ENCODE measurements at places on chromosomes 7 and 10.

DNA sequence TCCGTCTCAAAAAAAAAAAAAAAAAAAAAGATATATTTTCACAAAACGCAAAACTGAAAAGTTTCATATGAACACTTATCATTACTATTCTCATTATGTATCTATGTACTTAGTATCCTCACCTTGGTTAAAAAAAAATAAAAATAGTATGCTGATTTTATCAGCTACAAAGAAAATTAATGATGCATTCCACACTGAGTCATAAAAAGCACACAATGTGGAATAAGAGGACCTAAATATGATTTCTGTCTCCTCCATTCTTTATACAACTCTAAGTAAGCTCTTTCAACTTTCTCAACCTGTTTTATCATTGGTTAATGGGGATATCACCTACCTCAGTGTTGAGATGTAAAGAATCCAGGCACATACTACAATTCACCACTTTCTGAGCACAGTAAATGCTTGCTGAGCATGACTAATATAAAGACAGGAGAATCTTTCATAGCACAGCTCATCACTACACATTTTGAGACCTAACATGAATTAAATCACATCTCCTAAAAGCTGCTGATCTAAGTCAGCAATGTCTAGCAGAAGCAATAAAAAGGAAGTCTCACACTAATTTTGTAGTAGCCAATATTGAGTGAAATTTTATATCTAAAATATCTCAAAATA is 2.7 kb downstream of the SNX13 start:
- H3K27ac ChIP-seq: no peak overlapping the region
- peaks cover 9% of the 10 kb centered on the region for H3K27me3 ChIP-seq
- H3K4me1 ChIP-seq: peaks cover 50% of the 10 kb centered on the region

DNA sequence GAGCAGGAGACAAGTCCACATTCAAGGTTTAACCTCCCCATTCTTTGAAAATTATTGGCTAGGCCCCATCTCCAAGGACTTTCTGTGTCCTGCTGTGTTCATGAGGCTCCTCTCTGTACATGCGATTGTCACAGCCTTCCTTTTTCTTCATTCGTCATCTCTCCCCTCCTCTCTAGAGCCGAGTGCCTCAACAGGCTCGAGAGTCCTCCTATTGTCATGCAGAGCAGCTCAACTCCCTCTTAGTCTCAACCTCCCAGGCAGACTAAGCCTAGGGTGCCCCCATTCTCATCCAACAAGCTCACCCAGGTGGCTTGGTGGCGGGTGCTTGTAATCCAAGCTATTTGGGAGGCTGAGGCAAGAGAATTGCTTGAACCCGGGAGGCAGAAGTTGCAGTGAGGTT is 35.1 kb upstream of the SAMD8 start:
- H3K27ac ChIP-seq: no peak overlapping the region
- peaks cover 45% of the 10 kb centered on the region for H3K4me1 ChIP-seq
- peaks cover 40% of the 10 kb centered on the region for H3K27me3 ChIP-seq
- no peak overlapping the region for H3K4me3 ChIP-seq
- DNase-seq: no peak

- peaks cover 18% of the 10 kb centered on the region for H3K27me3 ChIP-seq
- H3K4me3 ChIP-seq: no peak overlapping the region
- peaks cover 24% of the 10 kb centered on the region for H3K4me1 ChIP-seq
Measured at GRCh38 chr7:106050746-106051117, 61.4 kb downstream of the SYPL1 start.

DNA sequence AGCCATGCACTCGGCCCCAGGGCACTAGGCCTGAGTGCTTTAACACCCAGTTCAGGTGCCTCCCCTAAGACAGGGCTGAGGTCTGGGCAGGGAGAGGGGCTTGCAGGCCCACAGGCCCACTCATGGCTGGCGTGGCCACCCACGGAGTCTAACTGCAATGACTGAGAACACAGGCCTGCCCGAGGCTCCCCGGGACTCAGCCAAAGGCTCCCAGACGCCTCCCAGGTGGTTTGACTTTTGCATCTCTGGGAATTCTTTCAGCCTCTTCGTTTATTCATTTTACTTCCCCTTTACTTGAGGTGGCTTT is 37.3 kb downstream of the PTPRN2 start:
- peaks cover 5% of the 10 kb centered on the region for H3K27me3 ChIP-seq
- H3K36me3 ChIP-seq: no peaks in the 10 kb centered on the region
- H3K27ac ChIP-seq: peak overlapping the region; percentile 27
- peaks cover 15% of the 10 kb centered on the region for H3K4me1 ChIP-seq

DNA sequence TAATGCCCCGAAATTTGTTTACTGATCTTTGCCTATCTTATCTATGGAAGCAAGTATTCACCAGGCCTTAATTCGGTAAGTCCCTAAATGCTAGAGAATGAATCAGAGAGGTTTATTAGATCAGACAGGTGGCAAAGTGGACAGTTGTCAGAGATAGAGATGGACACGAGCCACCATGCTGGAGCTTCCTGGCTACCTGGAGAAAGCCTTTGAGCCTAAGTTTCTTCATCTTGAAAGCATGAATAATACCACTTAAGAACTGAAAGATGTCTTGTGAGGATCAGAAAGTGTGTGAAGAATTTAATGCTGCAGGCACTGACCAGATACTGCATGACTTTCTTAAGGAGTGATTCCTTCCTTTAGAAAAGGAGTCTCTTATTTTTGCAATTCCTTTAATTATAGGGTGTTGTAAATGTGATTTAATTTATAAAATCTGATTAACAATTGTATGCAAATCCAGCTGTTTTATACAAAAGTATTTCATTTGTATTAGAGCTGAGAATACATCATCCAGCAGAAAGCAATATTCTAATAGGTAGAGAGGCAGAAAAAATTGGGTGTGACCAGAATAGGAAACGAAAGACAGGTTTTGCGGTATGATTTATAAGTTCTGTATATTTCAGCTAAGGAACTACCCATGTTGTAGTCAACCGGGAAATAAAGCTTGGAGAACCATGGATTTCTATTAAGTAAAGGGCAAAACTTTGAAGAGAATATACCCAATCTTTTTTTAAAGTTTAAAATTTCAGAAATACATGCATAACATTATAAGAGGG is 82.7 kb downstream of the SMURF1 start:
- H3K4me3 ChIP-seq: no peak overlapping the region
- DNase-seq: no peak
- H3K27me3 ChIP-seq: no peaks in the 10 kb centered on the region
- H3K4me1 ChIP-seq: no peaks in the 10 kb centered on the region
- no peak overlapping the region for H3K27ac ChIP-seq

DNA sequence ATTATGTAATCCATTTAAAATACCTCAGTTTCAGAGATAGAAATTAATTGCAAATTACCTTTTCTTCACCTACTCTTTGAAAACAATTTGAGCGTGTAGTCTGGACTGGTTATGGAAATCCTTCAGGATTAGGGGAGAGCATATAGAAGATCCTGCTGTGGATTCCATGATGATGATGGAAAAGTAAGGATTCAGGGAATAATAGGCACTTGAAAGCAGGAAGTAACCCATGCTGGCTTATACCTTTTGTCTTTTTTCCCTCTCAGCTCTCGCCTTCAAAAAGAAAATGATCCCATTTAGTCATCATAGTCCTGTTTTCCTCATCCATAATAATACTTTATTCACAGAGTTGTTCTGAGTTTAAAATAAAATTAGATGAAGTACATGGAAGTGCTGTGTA is 4.4 kb downstream of the HBP1 start:
- H3K4me1 ChIP-seq: peaks cover 23% of the 10 kb centered on the region
- no peak for DNase-seq
- no peak overlapping the region for H3K4me3 ChIP-seq
- no peaks in the 10 kb centered on the region for H3K27me3 ChIP-seq
- H3K36me3 ChIP-seq: peaks cover 14% of the 10 kb centered on the region

- H3K27me3 ChIP-seq: peaks cover 4% of the 10 kb centered on the region
- H3K36me3 ChIP-seq: no peaks in the 10 kb centered on the region
- H3K27ac ChIP-seq: no peak overlapping the region
- H3K4me1 ChIP-seq: no peaks in the 10 kb centered on the region
- no peak for DNase-seq
Measured at GRCh38 chr7:34486371-34486770, 171.6 kb upstream of the NPSR1 start.

- H3K36me3 ChIP-seq: no peaks in the 10 kb centered on the region
- H3K4me3 ChIP-seq: no peak overlapping the region
- DNase-seq: no peak
- peaks cover 6% of the 10 kb centered on the region for H3K4me1 ChIP-seq
Measured at GRCh38 chr10:18079665-18080295, 60.4 kb upstream of the CACNB2 start.

GRCh38 chr10:61993711-61994401 is 92.4 kb downstream of the ARID5B start:
- no peaks in the 10 kb centered on the region for H3K27me3 ChIP-seq
- H3K4me1 ChIP-seq: peaks cover 21% of the 10 kb centered on the region
- peaks cover 36% of the 10 kb centered on the region for H3K36me3 ChIP-seq
- DNase-seq: no peak
- H3K4me3 ChIP-seq: no peak overlapping the region

DNA sequence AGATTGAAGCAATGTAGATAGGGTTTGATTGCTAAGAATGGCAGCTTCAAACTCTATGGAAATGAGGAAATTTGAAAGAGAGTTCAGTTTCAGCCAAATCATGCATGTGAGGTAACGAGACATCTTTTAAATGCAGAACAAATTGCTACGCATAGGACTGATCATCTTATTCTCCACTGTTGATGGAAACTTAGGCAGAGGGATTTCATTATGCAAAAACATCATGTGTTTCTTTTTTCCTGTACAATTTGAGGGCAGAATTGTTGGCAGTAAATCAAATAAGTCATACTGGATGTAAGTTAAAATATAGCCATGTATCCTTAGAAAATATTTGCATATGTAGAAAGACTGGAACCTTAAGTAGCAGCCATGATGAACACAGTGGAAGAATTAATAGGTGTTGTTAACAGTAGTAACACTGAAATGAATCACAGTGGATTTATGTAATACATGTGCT is 327.4 kb downstream of the CDK14 start:
- H3K4me3 ChIP-seq: no peak overlapping the region
- no peaks in the 10 kb centered on the region for H3K4me1 ChIP-seq
- H3K27me3 ChIP-seq: no peaks in the 10 kb centered on the region

DNA sequence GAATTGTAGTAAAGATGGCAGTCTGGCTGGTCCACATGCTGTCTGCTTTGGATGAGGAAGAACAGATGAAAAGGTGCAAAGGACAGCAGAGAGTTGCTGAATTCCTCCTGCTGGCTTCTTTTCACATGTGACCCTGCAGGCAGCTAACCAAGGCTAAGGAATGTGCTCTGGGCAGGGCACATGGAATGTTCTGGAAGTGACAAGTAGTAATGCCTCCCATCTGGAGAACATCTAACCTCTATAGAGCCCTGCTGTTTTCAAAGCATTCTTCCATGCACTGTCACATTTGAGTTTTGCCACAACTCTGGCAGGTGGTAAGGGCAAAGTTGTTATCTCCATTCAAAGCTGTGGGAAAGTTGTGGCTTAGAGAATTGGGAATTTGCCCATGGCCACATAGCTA is 208.8 kb downstream of the STK31 start:
- H3K36me3 ChIP-seq: no peaks in the 10 kb centered on the region
- no peaks in the 10 kb centered on the region for H3K4me1 ChIP-seq
- H3K4me3 ChIP-seq: no peak overlapping the region
- DNase-seq: no peak

GRCh38 chr7:17101207-17101696 is 197.2 kb upstream of the AHR start:
- H3K4me1 ChIP-seq: peaks cover 11% of the 10 kb centered on the region
- no peak for DNase-seq
- peaks cover 8% of the 10 kb centered on the region for H3K27me3 ChIP-seq
- H3K27ac ChIP-seq: no peak overlapping the region
- H3K36me3 ChIP-seq: no peaks in the 10 kb centered on the region
- no peak overlapping the region for H3K4me3 ChIP-seq

- no peak for DNase-seq
- H3K27me3 ChIP-seq: peaks cover 3% of the 10 kb centered on the region
- H3K4me1 ChIP-seq: no peaks in the 10 kb centered on the region
- H3K36me3 ChIP-seq: no peaks in the 10 kb centered on the region
- H3K27ac ChIP-seq: no peak overlapping the region
Measured at GRCh38 chr7:17159500-17160037, 138.9 kb upstream of the AHR start.

- no peaks in the 10 kb centered on the region for H3K27me3 ChIP-seq
- no peak overlapping the region for H3K27ac ChIP-seq
- peaks cover 27% of the 10 kb centered on the region for H3K36me3 ChIP-seq
- peaks cover 17% of the 10 kb centered on the region for H3K4me1 ChIP-seq
Measured at GRCh38 chr10:75127471-75127870, 16.0 kb downstream of the SAMD8 start.

GRCh38 chr7:43465581-43466554 is 117.0 kb upstream of the STK17A start:
- no peak overlapping the region for H3K4me3 ChIP-seq
- H3K4me1 ChIP-seq: peaks cover 34% of the 10 kb centered on the region
- H3K36me3 ChIP-seq: no peaks in the 10 kb centered on the region
- no peak for DNase-seq

DNA sequence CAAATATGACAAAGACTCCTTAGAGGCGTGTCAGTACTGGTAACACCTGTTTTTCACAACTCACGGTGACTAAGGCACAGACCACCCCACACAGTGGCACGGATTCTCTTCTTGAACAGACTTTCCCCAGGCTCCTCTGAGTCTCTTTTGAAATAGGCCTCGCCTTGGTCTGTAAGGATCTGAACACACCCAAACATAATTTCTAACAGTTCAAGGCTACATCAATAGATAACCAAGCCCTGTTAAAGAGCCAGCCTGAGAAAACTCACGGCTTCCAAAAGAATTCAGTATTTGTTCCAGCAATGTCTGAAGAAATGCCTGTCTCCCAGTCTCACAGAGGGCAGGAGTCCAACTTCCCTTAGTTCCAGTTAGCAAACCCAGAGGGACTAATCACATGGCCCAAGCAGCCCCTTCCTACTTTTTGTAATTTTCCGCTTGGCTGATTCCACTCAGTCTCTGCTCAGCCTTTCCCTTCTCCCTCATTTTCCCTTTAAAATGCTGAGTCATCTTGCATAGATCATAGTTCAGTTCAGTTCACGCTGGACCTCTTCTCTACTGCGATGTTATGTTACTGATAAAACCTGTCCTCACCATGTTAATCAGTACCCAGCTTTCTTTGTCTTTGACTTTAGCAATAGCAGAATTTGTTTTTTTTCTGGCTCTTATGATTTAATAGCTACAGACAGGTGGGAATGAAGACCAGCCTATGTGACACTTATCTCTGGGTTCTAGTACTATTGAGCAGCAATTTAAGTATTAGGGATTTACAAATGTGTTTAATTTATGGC is 22.6 kb upstream of the AKR1C3 start:
- H3K4me3 ChIP-seq: peak overlapping the region; percentile 2
- no peak for DNase-seq

GRCh38 chr10:48809261-48809660 is 124.6 kb downstream of the WDFY4 start:
- no peak for DNase-seq
- no peak overlapping the region for H3K4me3 ChIP-seq
- peaks cover 14% of the 10 kb centered on the region for H3K27me3 ChIP-seq
- H3K36me3 ChIP-seq: no peaks in the 10 kb centered on the region
- no peak overlapping the region for H3K27ac ChIP-seq

DNA sequence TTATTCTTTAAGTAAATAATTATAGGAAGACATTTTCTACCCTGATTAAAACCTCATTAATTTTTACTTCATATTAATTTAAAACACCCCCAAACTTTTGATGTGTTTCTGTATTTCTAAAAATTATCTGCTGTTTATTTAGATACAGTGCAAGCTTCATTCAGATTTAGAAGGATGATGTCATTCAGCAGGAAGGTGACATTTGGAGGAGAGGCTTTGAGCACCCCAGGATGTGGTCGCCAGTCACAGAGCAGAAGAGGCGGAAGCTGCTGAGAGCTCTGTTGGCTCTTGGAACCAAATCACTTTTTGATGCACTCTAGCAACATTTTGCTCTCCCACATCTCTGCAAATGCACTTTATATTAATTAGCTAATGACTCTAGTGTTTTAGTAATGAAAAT is 233.9 kb upstream of the CACNA2D1 start:
- DNase-seq: no peak
- peaks cover 4% of the 10 kb centered on the region for H3K4me1 ChIP-seq
- H3K27me3 ChIP-seq: peaks cover 4% of the 10 kb centered on the region
- no peak overlapping the region for H3K27ac ChIP-seq
